Fibroblast of upper back skin (primary cell): ENCODE measurements at places on chromosomes 2 and 18.

- no peak for DNase-seq
These were observed 12.0 kb upstream of the DARS1 start for GRCh38 chr2:135997380-135997779.

DNA sequence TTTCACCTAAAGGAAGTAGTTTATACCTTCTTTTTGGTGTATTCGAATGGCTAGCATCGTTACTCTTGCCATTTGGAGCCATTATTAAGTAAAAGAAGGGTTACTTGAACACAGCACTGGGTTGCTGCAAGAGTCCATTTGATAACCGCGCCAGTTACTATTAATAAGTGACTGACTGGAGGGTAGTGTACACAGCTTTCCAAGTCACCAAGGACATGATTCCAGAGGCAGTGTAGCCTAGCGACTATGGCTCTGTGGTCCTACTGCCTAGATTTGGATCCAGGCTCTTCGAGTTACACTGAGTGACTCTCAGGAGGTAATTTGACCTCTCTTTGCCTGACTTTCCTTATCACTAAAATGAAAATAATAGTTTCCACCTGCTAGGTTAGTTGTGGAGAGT lies 206.8 kb downstream of the MEIS1 start:
- no peak for DNase-seq

DNA sequence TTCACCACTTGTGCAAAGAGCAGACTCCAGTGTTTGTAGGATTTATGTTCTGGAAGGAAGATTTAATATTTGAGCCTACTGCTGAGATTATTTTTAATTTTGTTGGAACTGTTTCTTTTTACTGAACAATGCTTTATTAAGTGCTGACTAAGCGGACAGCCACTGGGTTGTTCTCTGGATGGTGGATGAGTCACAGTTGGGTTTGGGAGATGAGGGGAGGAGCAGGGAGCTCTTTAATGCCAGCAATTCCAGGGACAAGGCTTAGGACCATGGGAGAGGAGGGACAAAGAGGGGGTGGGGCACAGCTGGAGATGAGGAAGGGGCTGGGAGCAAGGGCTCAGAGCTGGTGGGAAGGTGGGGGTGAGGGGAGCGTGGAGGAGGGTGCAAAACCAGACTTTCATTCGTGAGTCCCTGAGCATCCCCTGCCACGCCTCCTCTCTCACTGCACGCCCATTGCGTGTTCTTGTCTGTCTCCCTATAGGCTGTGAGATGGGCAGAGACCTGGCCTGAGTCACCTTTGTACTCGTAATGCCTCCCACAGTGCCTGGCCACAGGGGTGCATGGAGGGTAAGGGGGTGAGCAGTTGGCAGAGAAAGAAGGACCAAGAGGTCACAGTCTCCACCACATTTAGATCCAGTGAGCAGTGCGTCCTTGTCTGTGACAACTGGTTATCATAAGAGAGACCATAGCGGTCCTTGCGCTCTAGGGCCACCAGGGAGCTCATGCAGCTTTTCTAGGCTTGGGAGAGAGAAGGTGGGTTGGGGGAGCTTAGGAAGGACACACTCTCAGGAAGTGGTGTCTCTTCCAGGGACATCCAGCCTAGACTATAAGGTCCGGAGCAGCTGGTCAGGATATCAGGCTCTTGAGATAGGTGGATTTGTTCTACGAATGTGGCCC lies 18.4 kb downstream of the SLC4A3 start:
- DNase-seq = peak; percentile 88

DNA sequence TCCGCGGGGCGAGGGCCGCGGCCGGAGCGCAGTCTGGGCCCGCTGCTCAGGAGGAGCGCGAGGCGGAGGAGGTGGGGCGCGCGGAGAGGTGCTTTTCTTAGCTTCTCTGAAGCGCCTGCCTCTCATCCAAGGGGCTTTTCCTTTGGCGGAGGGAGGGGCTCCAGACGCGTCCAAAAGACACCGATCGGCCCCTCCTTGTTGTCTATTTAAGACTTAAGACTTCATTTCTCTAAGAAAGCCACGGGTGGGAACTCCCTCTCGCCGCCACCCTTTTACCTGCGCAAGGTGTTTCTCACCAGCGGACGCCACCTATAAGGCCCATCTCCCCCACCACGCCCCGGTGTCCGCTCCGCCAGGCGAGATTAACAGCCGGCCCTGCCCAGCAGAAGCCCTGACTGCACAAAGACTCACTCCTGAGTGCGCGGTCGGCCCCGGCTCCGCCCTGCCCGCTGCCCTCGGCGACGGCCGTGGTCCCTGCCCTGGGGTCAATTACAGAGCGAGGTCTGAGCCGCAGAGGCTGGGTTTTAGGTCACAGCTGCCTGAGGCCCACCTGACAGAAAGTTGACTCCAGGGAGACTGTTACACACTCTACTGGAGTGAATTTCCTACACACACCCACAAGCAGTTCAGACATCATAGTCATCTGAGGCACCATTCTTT lies at the start of gene DSC2:
TSS of gene DSC2 (minus strand) at position 397 of the 660 bp plus-strand sequence. CDS start 450 bp downstream, outside the sequence.
- no peak for DNase-seq

DNA sequence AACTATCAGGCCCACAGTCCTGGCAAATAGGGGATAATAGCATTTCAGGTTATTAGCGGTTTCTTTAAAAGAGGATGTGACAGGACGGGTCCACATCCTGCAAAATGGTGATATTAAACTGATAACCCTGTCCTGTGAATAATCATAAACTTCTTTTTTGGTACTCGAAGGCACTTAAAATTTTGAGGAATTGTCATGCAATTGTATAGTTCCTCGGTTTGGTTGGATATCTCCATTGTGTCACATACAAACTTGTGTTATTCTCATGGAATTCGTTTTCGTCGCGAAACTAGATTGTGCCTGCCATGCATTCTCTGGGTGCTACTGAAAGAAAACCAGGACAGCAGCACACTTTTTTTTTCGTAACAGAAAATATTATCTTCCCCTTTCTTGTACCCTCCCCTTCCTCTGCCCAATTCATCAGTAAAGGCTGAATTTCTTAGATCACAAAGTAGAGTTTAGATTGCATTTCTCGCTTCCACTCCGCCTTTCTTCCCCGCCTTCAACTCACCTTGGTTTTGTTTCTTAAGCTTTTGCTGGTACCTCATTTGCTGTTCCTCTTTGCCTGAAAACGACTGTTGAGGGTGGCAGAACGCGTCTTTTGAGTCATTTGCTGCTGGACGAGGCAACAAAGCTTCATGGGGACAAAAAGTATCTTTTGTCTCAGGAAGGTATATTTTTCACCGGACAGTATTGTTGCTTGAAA lies 1.3 kb downstream of the CERS6 start:
- DNase-seq = no peak
